Cardiac septum (tissue), 1 donor: ENCODE measurements at places on chromosomes 13 and 19. TPM values are rescaled to one million over a fixed set of nuclear protein-coding genes. Genes with fewer than 3 reads are reported as not detected.

DNA sequence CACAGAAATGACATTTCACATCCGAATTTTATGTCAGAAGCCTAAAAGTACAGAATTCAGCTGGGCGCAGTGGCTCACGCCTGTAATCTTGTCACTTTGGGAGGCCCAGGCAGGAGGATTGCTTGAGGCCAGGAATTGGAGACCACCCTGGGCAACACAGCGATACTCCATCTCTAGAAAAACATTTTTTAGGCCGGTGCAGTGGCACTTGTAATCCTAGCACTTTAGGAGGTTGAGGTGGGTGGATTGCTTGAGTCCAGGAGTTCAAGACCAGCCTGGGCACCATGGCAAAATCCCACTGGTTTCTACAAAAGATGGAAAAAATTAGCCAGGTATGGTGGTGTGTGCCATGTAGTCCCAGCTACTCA, 15.3 kb downstream of the NOP53 start:
- no peak for DNase-seq

GRCh38 chr13:24627090-24627714, 53.0 kb upstream of the ATP12A start:
- DNase-seq = peak; percentile 71

DNA sequence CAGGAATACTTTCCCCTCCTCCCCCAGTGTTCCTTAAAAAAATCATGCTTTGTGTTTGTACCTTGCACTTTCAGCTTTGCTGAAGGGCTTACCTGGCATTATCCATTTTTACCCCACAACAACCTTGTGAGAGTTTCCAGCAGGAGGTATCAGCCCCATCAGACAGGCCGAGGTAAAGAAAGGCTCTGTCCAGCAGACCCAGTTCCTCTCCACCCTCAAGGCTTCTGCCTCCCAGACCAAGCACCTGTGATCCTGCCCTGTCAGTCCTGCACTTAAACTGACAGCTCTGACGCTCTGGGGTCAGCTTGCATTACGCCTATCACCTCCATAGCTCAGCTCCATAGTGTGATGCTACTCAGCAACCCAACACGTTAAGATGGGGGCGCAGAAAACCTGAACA, 803.1 kb downstream of the UQCRFS1 start:
- no peak for DNase-seq

DNA sequence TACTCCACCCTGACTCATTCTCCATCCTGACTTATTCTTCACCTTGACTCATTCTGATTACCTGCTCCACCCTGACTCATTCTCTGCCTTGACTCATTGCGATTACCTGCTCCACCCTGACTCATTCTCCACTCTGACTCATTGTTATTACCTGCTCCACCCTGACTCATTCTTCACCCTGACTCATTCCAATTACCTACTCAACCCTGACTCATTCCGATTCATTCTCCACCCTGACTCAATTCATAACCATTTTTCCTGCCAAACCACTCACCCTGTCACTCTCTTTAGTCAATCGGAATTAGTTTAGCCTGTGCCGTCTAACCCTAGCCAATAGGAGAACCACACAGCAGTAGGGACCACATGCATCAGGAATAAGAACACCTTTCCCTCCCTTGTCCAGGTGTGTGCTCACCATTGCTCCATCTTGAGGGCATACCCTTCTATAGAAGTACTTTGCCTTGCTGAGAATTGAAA, 1227.4 kb upstream of the PCDH20 start:
- no peak for DNase-seq

GRCh38 chr19:46080561-46080960, 39.8 kb upstream of the IGFL4 start:
- DNase-seq = no peak

TGFBR3L gene
- total RNA-seq = 3.0 TPM

NAPSA gene
- 0.24 TPM for total RNA-seq

CPAMD8 gene
- total RNA-seq = 7.1 TPM

ZNF790 gene
- 7.8 TPM for total RNA-seq
